CD4-positive, alpha-beta T cell treated with Interleukin-4 for 4 hours (primary cell): ENCODE measurements at places on chromosomes 11 and 22.

GRCh38 chr11:250740-251299 lies 14.0 kb downstream of the PSMD13 start:
- DNase-seq: peak; percentile 79

DNA sequence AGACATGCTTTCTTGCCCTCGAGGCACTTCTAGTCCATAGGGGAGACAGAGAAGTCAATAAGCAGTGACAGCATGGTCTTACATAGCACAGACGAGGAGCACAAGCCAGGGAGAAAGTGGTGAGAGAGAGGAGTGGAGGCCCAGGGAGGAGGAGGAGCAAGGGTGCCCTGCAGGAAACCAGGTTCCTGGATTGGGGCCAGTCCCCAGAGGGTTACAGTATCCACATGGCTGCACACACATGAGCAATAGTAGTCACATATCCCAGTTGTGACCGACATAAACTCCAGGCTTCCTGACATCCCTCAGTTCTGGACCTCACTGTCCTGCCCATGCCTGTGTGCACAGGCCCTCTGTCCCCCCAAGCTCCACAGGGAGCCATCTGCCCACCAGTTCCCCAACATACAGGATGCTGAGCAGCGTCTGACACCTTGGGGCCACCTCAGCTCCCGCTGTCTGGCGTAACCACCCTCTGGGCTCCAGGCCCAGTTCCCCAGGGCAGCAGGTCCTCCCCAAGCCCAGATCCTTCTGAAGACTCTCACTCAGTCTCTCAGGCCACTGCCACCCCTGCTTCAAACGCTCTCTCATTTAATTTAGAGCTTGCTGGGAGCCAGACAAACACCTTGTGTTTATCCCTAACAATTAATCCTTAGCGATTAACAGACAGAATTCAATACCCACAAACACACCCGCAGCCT lies 53.7 kb downstream of the DSCAML1 start:
- DNase-seq: no peak

GRCh38 chr11:70067591-70068341 lies 10.4 kb upstream of the ANO1 start:
- DNase-seq: no peak

DNA sequence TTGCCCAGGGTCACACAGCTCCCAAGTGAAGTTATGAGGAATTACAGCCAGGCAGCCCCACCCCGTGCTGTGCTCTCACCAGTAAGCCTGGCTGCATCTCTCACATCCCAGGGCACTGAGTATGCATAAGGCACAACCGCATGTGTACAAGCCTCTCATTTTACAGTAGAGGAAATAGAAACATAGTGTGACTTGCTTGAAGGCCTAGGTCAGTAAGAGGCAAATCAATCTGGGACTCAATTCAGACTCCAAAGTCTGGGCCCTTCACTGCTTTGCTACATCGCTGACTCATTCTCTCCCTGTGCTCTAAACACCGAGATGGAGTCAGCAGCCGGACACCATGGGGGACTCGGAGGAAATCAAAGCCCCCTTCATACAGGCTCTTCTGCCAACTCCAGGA lies 7.9 kb downstream of the ABTB2 start:
- no peak for DNase-seq

GRCh38 chr11:9861860-9862725 lies 198.2 kb downstream of the SWAP70 start:
- peak; percentile 44 for DNase-seq
